ENCODE measurements at places on chromosomes 7 and 10.

GRCh38 chr10:112376396-112376790, 2.5 kb downstream of the ACSL5 start:
- DNase-seq = no peak

DNA sequence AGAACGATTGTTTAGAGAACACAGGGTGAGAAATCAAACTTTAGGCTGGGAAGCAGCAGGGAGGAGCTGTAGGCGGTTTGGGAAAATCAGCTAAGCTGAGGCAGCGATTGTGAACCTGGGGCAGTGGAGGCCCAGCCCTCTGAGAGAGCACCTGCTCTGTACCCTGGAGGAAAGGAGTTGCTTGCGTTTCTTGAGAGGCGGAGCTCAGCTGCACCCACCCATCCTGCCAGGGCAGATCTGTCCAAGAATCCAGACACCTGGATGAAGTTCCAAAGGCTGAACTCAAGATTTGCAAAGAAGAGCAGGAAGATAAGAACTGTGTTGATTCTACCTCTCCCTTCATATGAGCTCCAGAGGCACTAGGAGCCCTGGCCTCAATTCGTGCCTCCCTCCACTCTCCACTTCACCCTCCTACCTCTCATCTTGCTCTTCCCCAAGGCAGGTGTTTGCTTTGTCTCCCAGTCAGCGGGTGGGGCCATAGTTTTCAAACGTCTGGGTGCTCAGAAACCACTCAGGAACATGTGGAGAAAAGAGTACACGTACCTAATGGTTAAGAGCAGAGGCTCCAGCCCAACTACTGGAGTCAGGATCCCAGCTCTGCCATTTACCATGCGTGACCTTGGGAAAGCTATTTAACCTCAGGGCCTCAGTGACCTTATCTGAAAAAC, 21.5 kb upstream of the TMEM213 start:
- no peak for DNase-seq

DNA sequence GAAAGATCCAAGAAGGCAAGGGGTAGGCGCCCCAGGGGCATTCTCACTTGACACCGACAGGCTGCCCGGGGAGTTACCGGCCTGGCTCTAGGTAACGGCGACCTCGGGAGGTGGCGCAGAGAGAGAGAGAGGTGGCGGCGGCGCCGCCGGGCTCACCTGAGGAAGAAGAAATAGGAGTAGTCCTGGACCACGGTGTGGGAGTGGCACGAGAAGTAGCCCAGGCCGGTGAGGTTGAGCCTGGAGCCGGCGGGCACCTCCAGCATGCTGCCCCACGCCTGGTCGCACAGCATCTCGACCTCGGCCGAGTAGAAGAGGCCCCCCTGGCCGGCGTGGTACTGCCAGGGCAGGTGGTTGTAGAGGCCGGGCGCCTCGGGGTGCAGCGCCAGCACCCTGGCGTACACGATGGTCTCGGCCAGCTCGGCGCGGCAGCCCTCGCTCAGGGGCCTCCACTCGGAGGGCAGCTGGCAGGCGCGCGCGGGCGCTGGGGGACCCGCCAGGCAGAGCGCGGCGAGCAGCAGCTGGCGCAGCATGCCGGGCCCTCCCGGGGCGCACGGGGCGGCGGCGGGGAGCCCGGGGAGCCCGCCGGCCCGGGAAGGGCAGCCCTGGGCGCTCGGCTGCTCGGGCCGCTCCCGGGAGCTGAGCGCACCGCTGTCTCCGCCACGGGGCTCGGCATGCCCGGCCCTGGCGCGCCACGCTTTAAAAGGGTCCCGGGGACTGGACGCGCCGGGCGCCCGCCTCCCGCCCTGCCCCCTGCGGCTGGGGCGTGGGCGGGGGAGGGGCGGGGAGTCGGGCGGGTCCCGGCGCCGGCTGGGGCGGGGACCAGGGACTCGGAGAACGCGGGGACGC, at the start of gene CCDC3:
CCDC3 (minus strand) TSS at position 673 of the 846 bp plus-strand sequence; CDS start at position 530, 143 bp downstream.
- no peak for DNase-seq

- no peak for DNase-seq
These were observed 2.0 kb upstream of the ITGB1 start for GRCh38 chr10:32960022-32960421.

- DNase-seq = peak; percentile 19
These were observed 128.2 kb downstream of the TAX1BP1 start for GRCh38 chr7:27868131-27868550.

DNA sequence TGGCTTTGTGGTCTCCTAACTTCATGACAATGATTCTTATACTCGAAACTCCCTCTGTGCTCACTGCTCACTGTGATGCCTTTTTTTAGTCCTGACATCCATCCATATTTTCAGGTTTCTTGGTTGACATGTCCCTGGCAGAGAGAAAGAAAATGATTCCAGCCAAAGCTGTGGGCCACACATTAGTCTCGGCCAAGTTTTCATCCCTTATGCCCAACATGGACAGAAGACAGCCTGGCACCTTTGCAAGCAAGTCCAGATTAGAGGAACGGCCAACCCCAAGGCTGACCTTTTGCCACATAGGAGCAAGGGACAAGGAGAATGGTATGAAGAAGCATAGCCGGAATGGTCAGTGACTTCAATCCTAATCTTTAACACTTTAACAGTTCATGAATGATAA, 8.7 kb upstream of the OPALIN start:
- no peak for DNase-seq

Data from M059J (cell line).